ENCODE measurements at places on chromosomes 12 and 14.
A peak's percentile ranks its signal among the peaks of the same experiment; 100 is the strongest.

GRCh38 chr12:45205165-45205825, 10.6 kb upstream of the ANO6 start:
- DNase-seq, result no peak

- no peak for DNase-seq
Observed at GRCh38 chr14:84003346-84003745, 1526.6 kb upstream of the FLRT2 start.

DNA sequence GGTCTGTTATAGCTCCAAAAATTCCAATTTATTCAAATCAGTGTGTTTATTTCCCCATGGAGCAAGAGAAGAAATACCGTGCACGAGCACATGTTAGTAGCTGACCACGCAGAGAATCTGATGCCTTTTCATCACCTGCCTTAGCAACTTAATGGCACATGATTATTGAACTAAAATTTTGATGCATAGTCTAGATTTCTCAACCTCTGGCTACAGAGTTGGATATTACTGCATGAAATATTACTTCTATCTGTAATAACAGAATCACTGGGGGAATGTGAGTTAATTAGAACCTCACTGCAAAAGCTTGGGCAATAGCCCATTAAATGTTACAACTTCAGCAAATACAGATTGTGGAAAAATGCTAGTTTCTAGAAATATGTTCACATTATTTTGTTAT, 335.8 kb downstream of the FLRT2 start:
- no peak for DNase-seq

GRCh38 chr12:109719123-109720022, 5.7 kb downstream of the FAM222A start:
- DNase-seq, result no peak

DNA sequence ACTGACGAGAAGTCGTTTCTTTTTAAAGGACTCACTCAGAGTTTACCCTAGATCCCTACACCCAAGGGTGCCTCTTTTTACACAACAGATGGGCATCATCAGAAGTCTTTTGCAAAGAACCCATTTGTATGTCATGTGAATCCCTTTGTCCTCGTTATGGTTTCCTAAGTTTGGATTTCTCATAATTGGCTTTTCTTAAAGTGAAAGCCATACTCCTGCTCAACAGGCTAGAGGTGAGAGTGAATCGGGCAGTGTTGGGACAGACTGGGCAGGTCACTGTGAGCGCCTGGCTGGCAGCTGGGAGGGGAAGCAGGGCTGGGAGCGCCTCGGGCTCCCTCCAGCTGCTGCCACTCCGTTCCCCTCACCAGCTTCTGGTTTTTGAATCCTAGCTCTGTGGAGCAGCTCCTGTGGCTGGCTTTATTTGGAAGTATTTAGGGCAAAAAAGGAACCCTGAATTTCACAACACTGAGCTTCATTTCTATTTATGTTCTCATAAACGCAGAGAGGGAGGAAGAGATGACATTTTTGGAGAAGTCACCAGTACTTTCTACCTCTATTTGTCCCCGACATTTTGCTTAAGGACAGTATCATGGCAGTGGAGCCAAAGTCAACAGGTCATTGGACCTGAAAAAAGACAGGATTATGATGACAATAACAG, 63.8 kb upstream of the ACTN1 start:
- no peak for DNase-seq

- DNase-seq, result no peak
Observed at GRCh38 chr12:52280796-52281560, 6.5 kb downstream of the KRT86 start.

DNA sequence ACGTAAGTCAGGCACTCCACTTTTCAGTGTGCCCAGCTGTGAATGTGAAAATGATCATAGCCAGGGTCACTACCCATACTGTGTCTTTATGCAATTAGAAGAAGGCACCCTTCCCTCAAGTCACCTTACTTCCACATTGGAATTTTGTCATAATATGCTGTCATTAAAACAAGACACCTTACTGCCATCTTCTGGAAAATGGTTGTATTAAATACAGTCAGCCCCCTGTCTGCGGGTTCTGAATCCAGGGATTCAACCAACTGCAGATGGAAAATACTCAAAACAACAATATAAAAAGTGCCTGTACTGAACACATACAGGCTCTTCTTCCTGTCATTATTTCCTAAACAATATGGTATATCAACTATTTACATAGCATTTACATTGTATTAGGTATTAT, 70.2 kb upstream of the TBX5 start:
- DNase-seq, result no peak

DNA sequence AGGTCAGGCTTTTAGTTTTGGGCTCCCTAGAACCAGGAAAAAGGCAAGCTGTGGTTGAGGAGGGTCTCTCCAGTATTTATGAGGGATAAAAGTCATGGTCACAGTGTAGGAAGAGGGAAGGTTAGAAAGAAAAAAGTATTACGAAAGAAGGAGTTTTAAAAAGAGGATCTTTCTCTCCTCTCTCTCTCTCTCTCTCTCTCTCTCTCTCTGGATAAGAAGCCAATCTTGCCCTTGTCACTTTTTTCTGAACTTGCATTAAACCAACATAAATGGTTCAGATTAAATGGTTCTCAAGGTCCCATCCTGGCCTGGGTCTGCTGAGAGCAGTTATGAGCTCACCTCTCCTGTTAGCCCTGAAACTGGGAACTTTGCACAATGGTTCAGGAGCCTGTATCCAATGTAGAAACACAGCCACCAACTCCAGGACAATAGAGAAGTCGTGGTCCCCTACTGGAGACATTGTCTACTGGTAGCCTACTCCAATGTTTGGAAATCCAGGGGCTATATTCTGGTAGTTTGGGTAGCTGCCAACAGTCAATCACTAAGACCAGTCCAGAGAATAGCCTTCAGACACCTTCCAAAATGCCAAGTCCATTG, 131.9 kb downstream of the DAD1 start:
- DNase-seq, result no peak

DNA sequence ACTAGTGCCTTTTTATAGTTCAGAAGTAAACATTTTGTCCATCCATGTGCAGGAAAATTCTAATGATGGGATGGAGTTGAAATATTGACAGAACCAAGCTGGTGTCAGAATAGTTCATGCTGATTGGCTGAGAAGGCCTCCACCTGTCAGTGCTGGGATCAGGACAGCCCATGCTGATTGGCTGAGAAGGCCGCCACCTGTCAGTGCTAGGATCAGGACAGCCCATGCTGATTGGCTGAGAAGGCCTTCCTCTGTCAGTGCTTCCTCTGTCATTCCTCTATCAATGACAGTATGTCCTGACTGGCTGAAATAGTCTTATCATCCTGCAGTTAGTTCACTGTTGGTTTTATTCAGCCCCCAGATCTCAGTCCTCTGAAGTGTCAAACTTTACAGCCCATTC, 95.7 kb downstream of the PPP2R5C start:
- DNase-seq, result no peak

GRCh38 chr14:56098021-56098420, 20.2 kb upstream of the PELI2 start:
- DNase-seq, result no peak

DNA sequence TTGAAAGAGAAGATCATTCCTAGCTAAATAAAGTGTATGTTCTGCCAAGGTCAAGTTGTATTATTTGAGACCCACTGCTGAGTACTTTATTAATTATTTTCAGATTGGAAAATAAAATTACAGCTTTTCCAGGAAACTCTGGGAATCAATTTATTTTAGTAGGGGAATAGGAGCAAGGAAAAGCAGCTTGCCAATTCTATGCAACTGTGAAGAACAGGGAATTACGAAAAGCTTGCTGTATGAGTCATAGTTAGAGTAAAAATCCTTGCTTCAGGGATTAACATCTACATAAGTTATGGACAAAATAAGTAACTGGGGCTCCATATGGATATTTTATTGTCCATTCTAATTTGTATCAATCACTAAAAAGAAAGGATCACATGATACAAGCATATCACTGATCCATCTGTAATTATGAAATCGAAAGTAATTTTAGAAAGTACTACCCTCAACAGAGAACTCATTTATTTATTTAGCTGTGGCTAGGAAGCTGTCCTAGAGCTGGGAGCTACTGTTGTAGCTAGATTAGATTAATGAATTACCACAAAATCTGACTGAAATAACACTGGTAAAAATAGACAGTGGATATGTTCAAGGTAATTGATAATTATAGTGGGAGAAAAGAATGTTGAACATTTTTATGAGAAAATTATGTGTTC, 303.5 kb upstream of the NPAS3 start:
- DNase-seq, result no peak

- DNase-seq, result no peak
Observed at GRCh38 chr12:49885118-49885517, 18.6 kb downstream of the FAIM2 start.

DNA sequence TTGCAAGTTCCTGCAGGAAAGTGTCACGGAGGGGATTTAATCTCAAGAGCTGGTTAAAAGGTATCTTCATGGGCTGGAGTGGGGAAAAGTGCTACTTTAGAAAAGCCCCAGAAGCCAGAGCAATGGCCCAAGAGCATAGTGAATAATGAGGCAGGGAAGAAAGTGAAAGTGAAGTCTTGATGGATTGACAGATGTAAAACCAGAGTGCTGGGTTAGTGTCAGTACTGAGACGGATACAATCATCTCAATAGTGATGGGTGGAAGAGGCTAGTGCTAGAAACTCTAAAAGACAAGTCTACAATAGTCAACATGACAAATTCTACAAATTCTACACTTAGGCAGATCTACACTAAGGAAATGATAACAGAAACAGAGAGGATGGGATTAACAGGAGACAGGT, 68.1 kb downstream of the CIT start:
- no peak for DNase-seq

GRCh38 chr12:27576667-27577347, 52.8 kb downstream of the PPFIBP1 start:
- no peak for DNase-seq

DNA sequence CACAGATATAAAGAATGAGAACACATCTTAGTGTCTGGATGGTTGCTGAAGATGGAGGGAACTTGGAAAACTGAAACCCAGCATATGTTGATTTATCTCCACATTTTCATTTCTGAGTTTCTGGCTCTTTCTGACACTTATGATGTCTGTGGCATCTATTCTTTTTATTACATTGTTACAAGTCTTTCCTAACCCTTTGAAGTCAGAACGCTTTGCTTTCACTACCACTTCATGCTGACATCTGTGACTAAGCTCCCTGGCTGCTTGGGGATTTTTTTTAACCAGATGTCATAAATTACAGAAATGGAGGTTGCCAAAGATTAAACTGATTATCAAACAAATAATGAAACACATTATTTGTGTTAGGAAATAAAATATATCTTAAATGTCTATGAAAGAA, 188.7 kb downstream of the KITLG start:
- no peak for DNase-seq

DNA sequence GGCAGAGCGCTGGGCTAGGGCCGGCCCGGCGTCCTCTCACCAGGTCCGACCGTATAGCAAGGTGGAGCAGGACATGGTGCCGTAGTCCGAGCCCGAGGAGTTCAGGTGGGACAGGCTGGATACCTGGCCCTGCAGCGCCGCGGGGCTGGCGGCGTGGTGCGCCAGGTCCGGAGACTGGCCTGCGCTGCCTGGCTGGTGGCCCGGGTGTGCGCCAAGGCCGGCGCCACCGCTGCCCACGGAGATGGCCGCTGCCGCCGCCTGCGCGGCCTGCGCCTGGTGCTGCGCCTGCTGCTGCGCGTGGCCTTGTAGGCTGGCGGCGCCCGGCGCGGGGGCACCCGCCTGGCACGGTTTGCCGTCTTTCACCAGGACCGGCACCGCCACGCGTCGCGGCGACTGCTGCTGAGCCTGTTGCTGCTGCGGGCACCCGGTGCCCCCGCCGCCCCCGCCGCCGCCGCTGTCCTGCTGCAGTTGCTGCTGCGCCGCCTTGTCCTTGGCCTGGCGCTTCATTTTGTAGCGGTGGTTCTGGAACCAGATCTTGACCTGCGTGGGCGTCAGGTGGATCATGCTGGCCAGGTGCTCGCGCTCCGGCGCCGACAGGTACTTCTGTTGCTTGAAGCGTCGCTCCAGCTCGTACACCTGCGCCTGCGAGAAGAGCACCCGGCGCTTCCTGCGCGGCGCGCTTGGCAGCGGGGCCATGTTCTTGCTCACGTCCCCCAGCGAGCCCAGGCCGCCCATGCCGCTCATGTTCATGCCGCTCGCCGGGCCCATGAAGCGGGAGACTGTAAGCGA, 2.6 kb downstream of the NKX2-1 start:
- no peak for DNase-seq

DNA sequence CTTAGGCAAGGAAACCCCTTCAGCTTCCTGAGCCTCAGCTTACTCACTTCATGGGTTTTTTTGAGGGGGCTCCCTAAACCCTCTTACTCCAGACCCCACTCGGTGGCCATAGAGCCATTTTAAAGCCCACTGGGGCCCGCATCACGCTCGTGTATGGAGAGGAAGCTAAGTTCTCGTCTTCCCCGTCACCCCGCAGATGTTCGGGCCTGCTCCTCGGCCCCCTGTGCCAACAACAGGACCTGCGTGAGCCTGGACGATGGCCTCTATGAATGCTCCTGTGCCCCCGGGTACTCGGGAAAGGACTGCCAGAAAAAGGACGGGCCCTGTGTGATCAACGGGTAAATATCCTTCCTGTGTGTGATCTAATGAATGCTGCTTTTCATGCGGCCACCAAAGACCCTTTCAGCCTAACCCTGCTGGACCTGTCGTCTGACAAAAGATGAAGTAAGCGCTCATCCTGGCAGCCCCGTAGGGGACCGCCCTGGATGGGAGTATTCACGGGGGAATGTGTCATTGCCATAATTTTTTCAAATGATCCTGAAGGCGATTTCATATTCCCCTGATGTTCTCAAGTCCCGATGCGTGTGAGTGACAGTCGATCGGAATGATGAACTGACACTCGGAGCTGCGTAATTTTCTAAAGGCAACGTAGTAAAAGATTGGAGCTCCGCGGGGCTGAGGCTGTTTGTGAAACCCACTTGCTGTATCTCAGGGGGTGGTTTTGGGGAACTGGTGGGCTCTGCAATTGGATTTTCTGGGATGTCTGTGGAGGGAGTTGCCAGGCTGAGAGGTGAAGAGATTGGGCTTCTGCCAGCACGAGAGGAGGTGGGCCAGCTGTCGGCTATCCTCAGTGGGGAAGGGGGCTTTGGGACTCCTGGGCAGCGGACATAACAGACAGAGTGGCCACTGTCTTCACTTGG, 5.4 kb downstream of the DLK1 start:
- no peak for DNase-seq

GRCh38 chr12:31603546-31604009, 12.6 kb upstream of the DENND5B start:
- no peak for DNase-seq

GRCh38 chr14:87000081-87000480, 992.9 kb downstream of the GALC start:
- DNase-seq, result no peak

DNA sequence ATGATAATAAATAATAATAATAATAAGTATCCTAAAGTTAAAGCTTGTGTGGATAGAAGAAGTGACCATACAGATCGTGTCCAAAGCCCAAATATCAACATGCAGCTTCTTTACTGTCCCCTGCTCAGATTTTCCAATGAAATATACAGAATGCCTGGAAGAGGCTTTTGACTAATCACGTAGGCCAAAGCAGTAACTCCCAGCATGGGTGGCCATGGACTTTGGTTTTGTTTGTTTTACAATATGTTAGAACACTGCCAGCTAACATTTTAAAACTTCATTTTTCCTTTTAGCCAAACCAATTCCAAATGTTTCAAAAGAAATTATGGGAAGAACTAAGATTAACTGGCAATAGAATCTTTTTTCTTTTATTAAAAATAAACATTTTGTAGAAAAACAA, 400.0 kb upstream of the FLRT2 start:
- DNase-seq, result no peak

GRCh38 chr12:98229540-98229924, 285.9 kb upstream of the TMPO start:
- peak; percentile 31 for DNase-seq

GRCh38 chr12:120651821-120652220, 11.4 kb downstream of the CABP1 start:
- DNase-seq, result no peak

GRCh38 chr14:95233702-95234241, 76.4 kb upstream of the DICER1 start:
- DNase-seq, result no peak

Data from NCI-H446 (cell line).